ENCODE measurements at places on chromosomes 11 and 22. TPM values are rescaled to one million over a fixed set of nuclear protein-coding genes. Genes with fewer than 3 reads are reported as not detected.
A peak's percentile ranks its signal among the peaks of the same experiment; 100 is the strongest.

SESN3 gene
- 0.66 TPM for total RNA-seq

GRCh38 chr22:27668828-27669797 lies 132.4 kb downstream of the MN1 start:
- H3K4me3 ChIP-seq, result no peak overlapping the region
- H3K36me3 ChIP-seq, result no peaks in the 10 kb centered on the region
- peak overlapping the region; percentile 97 for H3K27ac ChIP-seq
- H3K4me1 ChIP-seq, result peaks cover 39% of the 10 kb centered on the region
- DNase-seq, result peak; percentile 90

DNA sequence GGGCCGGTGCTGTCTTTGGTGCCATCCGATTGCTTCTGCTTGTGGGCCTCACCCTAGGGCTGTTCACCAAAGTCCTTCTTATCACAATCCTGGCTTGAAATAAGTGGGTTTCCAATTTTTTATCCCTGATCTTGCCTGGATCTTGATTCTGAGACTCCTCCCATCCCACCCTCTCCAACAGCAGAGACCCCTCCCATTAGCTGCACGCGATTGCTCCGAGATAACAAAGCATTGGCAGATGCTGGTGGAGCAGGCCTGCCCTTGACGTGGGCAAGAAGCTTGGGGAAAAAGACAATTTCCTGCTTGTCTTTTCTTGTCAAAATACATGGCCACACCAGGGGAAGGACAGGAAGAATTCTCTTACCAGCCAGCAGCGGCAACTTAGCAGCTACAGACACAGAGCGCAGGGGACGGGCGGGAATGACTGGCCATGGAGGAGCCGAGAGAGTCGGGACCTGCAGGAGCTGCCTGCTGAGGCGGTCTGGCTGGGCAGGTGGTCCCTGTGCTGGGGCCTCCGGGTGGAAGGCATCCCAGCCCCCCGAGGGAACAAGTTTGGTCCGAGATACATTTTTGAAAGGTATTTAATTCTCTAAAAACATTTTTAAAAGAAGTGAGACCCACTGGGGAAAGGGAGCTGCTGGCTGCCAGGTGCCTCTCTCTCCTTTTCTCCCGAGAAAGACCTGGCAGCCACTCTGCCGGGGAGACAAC lies 9.7 kb upstream of the BID start:
- H3K27ac ChIP-seq, result no peak overlapping the region
- H3K4me3 ChIP-seq, result no peak overlapping the region
- peaks cover 18% of the 10 kb centered on the region for H3K4me1 ChIP-seq
- H3K36me3 ChIP-seq, result peaks cover 9% of the 10 kb centered on the region
- H3K27me3 ChIP-seq, result no peaks in the 10 kb centered on the region

DNAL4 gene
- total RNA-seq, result 33.9 TPM

OR52A1 gene
- under 0.01 TPM for total RNA-seq

All from SJSA1 (cell line).